ENCODE measurements at places on chromosomes 2 and 18.

- DNase-seq = no peak
Observed at GRCh38 chr2:24315669-24316068, 44.7 kb downstream of the ITSN2 start.

DNA sequence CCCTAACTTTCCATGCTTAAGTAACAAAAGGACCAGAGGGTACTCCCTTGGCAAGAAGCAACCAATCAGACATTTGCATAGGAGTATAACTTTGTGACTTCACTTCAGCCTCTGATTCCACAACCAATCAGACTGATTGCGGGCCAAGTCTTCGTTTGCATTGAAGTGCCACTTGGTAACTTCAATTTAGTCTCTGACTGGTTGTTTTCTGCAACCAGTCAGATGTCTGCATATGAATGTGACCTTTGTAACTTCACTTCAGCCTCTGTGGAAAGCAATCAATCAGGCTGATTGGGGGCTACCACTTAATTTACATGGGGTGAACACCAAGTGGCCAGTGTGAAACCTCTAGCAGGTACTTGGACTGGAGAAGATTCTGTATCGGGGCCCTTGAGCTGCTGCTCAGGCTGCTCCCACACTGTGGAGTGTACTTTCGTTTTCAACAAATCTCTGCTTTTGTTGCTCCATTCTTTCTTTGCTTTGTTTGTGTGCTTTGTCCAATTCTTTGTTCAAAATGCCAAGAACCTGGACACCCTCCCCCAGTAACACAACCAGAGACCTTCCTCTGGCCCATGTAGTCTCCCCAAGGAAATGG lies 241.5 kb downstream of the ACKR3 start:
- DNase-seq = no peak

- no peak for DNase-seq
Observed at GRCh38 chr2:49186050-49186648, 31.8 kb upstream of the FSHR start.

DNA sequence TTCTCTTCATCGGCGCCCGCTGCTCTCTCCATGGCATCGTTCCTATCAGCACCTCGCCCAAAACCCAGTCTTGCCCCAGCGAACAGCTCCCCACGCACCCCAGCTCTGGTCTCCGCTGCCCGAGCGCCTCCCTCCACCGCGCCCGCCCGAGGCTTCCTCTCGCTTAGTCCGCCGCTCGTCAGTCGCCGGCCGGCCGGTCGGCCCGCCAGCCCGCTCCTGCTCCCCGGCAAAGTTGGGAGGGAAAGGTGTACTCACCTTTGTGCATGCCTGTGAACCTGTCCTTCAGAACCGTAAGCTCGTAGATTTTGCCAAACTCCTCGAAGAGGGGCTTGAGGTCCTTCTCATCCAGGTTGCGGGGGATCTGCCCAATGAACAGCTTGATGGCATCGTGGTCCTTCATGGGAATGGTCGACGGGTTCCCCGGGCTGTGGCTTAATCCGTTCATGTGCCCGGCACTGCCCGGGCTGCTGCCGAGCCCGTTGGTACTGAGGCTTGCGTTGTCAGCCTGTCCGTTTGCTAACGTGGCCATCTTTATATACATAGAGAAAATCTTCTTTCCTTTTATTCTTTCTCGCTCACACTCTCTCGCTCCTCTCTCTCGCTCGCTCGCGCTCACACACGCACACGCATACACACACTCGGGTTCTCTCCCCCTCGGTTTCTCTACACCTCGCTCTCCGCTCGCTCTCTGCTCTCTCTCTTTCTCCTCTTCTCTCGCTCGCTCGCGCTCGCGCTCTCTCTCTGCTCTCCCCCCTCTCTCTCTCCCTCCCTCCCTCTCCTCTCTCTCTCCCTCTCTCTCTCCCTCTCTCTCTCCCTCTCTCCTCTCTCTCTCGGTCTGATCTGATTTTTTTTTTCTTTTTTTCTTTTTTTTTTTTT lies at the start of gene CELF4:
TSS of gene CELF4 (minus strand) at position 698 of the 876 bp plus-strand sequence.
- DNase-seq = no peak

- peak; percentile 81 for DNase-seq
Observed at GRCh38 chr2:200662727-200663126, 76.9 kb downstream of the AOX1 start.

GRCh38 chr18:12236934-12237832 lies 17.0 kb upstream of the CIDEA start:
- DNase-seq = no peak

DNA sequence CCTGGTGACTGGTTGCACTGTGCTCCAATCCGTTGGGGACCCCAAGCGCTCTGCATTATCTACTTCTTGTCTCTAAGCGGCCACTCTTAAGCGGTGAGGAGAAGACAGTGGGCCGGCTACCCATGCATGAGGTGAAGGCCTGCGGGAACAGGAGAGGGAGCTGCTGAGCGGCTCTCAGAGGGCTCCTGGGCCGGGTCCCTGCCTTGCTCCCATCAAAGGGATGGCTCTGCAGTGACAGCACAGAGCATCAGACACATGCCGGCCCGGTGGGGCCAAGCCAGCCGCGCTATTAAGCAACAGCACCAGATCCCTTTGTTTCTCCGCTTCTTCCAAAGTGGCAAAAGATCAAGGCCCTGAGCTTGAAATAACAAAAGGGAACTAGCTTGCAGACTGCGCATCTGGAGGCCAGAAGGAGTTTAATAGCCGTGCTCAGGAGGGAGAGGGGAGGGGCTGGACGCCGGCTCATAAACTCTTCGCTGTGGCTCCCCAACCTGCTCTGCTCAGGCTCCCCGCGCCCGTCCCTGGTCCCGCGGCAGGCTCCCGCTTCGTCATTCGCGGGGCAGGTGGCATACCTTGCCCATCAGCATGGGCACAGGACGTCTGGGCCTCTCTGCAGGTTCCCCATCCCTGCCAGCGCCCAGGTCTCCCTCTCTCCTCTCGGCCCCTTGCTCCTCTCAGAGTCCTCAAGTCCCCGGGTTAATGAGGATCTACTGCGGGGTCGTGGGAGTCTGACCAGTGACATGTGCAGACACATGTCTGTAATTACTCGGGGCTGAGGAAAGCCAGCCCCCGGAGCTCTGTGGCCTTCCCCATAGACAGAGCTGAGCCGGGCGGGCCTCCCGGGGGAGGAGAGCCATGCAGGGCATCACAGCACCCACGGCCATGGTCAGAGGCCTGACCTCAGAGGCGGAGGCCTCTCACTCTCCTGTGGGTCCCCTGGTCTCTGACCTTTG lies 96.7 kb downstream of the ASB1 start:
- no peak for DNase-seq

DNA sequence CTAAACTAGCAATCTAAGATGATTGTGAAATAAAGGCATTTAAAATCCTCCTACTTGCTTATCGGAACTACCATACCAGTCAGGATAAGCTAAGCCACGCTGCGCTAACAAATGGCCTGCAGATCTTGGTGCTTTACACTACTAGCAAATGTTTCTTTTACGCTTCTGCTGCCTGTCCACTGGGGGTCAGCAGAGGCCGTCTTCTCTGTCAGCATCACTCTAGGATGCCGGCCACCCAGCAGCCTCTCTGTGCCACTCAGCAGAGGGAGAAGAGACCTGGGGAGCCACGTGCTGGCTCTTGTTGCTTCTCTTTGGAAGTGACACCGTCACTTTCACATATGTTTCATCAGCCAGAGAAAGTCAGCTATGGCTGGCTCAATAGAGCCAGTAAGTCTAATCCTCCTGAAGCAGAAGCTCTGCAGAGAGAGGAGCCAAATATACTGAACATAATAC lies 36.6 kb downstream of the COPS8 start:
- DNase-seq = peak; percentile 67

Measured in RWPE2 (cell line).